ENCODE measurements at places on chromosomes 7 and 10. TPM values are rescaled to one million over a fixed set of nuclear protein-coding genes. Genes with fewer than 3 reads are reported as not detected.

- no peak for DNase-seq
These were observed 107.2 kb upstream of the TCF7L2 start for GRCh38 chr10:112842832-112843360.

DNA sequence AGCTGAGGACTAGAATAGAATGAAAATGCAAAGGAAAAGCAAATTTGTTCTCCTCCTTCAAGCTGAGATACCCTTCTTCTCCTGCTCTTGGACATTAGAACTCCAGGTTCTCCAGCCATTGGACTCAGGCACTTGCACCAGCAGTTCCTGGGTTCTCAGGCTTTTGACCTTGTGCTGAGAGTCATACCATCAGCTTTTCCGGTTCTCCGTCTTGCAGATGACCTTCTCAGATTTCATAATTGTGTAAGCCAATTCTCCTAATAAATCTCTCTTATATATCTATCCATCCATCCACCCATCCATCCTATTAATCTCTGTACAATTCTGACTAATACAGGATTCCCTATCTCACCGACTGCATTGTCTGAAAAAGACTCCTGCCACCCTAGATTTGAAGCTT lies 108.3 kb downstream of the AHR start:
- no peak for DNase-seq

Gene NUDT13
- 4.1 TPM for total RNA-seq

DNA sequence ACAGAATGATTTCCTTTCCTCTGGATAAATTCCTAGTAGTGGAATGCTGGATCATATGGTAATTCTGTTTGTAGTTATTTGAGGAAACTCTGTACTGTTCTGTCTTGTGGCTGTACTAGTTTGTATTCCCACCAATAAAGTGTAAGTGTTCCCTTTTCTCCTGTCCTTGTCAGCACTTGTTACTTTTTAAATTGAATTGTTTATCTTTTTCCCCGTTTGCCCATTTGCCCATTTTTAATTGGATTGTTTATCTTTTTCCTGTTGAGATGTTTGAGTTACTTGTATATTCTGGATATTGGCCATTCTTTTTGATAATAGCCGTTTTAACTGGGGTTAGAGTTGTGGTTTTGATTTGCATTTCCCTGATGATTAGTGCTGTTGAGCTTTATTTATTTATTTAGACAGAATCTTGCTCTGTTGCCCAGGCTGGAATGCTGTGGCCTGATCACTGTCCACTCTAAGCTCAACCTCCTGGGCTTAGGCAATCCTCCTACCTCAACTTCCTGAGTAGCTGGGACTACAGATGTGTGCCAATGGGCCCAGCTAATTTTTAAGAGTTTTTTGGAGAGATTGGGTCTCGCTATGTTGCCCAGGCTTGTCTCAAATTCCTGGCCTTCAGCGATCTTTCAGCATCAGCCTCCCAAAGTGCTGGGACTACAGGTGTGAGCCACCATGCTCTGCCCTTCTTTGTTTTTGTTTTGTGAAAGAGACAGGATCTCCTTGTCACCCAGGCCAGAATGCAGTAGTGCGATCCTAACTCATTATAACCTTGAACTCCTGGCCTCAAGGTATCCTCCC lies 23.0 kb downstream of the BMPR1A start:
- no peak for DNase-seq

DNA sequence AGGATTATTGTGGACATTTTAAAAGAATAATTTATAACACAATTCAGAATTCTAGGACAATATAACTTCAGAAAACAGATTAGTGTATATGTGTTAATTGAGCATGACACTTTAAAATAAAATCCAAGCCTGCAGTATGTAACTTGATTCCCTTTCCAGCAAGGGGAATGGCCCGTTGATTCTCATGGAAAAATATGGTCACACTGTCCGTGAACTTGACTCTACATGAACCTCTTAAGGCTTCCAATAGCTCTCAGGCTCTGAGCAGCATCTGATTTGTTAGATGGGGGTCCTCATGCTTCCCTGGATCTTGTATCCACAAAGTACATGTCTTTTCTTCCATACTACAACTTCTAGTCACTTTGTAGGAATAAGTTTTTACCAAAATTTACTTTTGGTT lies 85.5 kb upstream of the AKR1E2 start:
- no peak for DNase-seq

DNA sequence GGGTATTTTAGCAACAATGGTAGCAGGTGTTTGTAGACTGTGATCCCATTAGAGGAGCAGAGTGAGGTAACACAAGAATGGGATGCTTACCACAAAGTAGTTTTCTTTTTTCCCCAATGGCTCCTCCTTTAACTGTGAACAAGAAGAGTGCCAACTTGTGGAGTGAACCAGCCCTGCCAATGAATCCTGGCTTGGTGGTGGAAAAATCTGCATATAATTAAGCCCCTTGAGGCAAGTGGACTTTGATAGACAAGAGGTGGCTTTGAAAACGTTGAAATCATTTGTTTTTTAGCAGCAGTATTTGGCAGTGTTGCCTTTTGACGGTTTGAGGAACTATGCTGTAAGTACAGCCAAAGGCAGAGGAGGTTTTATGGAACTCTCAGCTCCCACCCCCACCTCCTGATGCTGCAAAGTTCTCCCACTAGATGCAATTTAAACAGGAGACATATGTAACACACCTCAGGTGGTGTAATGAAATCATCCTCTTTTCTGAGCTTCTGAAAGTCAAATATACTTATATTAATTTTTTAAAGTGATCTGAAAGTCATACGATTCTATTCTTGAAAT lies 295.6 kb downstream of the DPP6 start:
- DNase-seq = no peak

DNA sequence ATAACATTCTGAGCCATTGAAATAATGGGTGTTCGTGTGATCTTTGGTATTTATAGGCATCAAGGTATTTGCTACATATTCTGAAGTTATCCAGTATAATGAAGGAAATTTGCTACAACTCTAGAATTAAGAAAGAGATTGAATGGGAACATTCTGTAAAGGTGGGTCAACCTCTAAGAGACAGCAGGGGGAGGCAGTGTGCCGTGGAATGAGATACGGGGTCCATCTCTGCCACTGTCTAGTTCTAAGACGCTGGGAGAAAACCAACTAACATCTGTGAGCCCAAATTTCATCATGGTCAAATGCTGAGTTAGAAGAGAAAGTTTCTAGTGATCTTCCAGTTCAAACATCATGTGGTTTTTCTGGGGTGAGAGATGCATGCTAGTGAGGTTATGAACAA lies 368.9 kb downstream of the SORCS1 start:
- DNase-seq = no peak

DNA sequence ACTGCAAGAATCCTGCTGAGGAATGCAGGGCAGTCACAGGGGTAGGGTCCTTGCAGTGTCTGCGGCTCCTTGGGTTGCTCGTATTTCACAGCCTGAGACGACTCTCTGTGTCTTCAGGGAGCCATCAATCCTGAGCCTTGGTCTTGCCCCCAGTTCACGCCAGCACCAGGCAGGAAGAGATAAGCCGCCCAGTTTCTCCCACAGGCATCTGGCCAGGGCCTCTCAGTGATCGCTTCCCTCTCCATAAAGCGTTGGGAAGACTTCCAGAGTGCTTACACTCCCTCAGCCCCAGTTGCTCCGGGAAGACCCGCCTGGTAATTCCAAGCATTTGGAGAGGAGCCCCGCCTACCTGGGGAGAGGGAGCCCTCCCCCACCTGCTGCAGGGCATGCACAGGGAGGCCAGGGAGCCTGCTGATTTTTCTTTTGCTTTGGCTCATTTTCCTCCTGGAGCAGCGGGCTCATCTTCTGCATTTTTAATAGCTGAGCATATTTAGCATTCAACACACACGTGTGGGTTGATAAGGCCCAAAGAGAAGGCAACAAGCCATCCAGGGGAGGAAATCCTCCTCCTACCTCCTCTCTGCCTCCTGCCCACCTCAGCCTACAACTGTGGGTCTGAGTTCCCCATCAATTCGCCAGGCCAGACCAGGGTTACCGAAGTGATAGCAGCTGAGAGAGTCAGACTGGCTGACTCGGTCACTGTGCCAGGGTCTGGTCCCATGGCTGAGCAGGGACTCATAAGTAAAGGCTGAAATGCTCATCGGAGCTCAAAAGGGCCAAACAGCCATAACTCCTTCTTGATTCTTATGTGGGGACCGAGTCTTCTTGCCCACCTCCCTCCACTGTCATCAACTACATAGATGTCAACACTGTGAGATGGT lies 74.4 kb upstream of the EFCAB10 start:
- peak; percentile 63 for DNase-seq

DNA sequence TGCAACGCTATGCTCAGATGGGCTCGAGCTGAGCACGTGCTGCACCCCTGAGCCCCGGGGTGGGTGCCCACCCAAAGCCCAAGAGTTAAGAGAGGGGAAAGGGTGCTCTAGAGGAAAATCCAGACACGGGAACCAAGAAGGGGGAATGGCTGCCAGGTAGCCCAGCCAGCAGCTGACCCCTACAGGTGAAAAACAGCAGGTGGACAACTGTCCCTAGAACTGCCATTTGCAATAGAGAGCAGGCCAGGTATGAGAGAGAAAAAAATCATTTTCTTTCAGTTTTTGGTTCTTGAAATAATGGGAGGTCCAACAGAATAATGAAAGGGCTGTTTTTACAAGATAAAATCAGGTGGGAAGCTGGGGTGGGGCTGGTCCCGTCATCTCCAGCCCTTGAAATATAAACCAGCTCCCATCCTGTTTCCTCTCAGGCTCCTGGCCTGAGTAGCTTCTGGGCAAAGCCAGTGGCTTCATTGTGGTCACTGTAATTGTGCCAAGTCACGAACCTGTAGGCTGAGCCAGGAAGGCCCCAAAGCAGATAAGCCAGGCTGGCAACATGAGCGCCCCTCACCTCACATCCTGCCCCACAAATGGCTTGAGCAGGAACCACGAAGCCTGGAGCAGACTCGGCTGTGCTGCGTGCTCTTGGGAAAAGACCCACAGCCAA lies 257.8 kb downstream of the SNX10 start:
- no peak for DNase-seq

DNA sequence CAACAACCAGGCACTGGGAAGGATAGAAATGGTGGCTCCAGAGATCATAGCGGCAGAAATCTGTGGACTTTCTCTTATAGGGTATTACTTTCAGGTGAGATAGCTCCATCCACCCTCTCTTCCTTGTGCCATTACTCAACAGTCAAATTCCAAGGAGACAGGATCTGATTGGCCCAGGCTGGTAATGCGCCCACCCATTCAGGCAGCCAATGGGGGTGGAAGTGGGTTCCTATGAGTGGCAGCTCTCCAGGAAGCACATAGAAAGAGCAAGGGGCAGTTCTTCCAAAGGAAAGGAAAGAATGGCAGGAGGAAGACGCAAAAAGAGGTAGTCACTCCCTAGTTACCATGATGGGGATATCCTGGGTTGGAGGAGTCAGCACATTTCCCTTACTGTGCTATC lies 94.4 kb downstream of the STRA8 start:
- no peak for DNase-seq

GRCh38 chr7:55527307-55527706 lies 45.0 kb downstream of the VOPP1 start:
- no peak for DNase-seq

DNA sequence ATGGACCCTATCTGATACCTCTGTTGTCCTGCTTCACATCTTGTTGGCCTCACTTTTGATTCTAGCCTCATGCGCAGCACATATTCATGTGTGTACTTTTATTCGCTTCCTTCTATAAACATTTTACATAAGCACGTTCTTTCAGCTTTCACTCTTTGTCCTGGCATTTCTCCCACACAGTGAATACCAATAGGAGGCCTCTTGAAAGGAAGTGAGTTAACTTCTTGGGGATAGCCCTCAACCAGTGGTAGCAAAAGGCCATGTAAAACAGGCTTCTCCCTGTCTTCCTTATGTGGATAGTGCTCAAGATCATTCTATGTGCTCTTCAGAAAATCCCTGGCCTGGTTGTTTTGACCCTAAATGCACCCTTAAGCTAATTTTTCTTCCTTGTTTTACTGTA lies 633.9 kb upstream of the MBL2 start:
- no peak for DNase-seq

GRCh38 chr7:102967798-102968197 lies 55.0 kb downstream of the LRRC17 start:
- DNase-seq = no peak

GRCh38 chr7:2882111-2882510 lies 38.0 kb upstream of the GNA12 start:
- DNase-seq = no peak

- no peak for DNase-seq
These were observed 161.9 kb upstream of the ZMIZ1 start for GRCh38 chr10:78906734-78907390.

Gene LIPF
- not detected for total RNA-seq

Gene ALOX5
- total RNA-seq = 4.7 TPM

Gene GIMAP6
- 29.9 TPM for total RNA-seq

DNA sequence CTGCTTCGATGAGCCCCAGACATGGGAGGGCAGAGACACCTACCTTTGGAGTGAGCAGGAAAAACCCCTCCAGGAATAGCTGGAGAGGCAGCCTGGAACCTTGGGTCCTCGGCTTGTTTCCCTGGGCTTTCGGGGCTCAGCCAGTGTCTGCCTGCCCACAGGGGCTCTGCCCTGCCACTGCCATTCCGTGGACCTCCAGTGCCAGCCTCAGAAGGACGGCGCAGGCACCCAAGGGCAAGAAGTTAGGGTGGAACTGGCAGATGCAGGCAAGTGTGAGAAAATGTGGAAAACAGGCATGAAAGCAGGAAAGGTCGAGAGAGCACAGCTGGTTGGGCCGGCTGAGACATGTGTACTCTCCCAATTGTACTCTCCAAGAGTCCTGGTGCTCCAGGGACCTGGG lies 281.5 kb downstream of the GRID1 start:
- DNase-seq = no peak

GRCh38 chr10:74960670-74961069 lies 134.3 kb downstream of the KAT6B start:
- DNase-seq = no peak

GRCh38 chr7:39949971-39950472 lies at the start of gene CDK13:
Gene CDK13 (plus strand): TSS chr7:39950256. CDS start chr7:39950642, 386 bp downstream.
- peak; percentile 88 for DNase-seq

- no peak for DNase-seq
These were observed 59.0 kb upstream of the AGR3 start for GRCh38 chr7:16940776-16941175.

DNA sequence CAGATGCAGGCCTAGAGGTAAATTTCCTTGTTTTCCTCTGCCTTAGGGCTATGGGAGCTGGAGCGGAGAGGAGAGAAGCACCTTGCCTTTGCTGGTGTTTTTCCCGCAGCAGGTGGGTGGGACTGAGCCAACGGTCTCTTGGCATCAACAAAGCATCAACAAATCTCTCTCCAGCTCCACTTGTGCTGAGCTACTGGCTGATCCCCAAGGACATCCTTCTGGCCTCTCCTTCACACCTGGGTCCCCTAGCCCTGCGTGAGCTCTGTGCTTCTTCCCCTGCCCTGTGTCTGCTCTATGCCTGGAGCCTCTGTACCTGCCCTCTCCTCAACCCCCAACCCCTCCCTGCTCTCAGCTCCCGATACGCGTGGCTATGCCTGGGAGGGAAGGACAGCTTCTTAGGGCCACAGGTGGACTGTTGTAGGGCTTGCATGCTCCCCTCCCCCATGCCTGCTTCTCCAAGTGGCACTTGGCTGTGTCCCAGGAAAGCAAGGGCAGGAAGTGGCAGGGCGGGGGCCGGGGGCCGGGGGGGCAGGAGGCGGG lies 3.2 kb upstream of the CLDN4 start:
- no peak for DNase-seq

Gene ATG9B
- not detected for total RNA-seq
